NAMALWA (cell line): ENCODE measurements at places on chromosomes 5 and 9.
A peak's percentile ranks its signal among the peaks of the same experiment; 100 is the strongest.

DNA sequence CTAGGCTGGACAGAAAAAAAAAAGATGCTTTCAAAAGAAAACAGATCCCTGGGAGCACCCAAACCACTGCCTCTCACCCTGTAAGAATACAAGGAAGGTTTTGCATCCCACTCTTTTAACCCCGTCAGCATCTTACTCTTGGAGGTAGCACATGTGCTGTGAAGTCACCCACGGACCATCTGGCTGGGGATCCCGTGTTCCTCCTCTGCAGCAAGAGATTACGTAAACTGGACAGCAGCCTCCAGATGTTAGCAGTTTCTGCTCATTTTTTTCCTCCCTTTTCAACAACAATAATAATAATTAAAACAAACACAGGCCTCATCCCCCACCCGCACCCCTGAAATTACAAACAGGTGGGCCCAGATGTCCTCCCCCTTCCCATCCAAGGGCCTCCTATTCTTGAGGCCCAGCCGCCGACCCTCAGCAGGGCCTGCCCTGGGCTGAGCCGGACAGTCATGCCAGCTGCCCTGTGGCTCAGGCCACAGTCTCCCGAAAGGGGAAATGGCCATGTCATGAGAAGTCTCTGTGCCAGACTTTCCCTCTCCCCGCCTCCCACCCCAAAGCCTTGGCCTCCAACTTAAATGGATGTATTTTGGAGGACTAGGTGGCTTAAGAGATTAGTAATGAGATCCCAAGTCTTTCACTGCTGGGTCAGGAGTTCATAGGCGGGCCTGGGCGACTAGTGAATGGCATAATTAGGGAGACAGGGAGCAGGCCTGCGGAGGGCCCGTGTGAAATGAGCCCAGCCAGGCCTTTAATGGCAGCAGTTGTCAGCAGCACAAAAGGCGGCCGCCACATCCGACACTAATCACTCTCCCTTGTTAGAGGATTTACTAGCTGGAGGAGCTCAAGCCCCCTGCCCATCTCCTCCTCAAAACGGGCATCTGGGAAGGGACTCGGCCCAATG lies 165.1 kb downstream of the PAPPA start:
- DNase-seq, result no peak

GRCh38 chr5:141954194-141954593 lies 3.8 kb downstream of the PCDH12 start:
- DNase-seq, result no peak

- peak; percentile 56 for DNase-seq
Observed at GRCh38 chr5:173328844-173329490, 753 bp upstream of the STC2 start.

GRCh38 chr9:129568560-129569501 lies 52.1 kb downstream of the C9orf50 start:
- DNase-seq, result no peak

- DNase-seq, result no peak
Observed at GRCh38 chr5:6733411-6734242, 20.4 kb downstream of the TENT4A start.

GRCh38 chr5:158979749-158980521 lies 119.8 kb downstream of the EBF1 start:
- no peak for DNase-seq
